ENCODE measurements at places on chromosomes 5 and 9.

DNA sequence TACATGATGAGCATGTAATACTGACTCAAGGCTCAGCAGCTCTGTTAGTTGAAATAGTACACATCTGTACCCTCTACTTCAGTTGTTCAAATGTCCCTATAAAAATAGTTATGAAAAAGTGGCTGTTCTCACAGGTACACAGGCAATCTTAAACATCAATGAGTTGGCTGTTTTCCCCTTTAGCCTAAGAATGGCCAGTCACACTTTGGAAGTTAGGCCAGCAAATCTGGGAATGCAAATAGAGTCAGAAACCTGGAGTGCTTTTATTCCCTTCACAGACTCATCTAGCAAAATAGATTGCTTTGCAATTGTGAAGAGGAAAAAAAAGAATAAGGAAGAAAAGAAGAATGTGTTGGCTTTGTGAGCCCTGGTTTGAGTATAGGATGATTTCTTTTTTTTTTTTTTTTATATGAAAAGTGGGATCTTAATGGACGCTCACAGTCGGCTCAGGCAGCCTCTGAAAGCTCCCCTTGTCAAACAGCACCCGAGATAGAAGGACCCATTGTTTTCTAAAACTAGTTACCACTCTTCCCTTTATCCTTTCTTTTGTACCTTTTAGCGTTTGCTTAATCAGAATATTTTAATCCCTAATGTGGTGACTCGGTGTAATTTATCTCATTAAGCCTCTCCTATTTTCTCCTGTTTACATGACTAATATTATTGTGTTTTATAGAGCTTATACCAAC lies 27.9 kb upstream of the TLE1 start:
- DNase-seq, result no peak

- DNase-seq, result no peak
Measured at GRCh38 chr5:10352430-10353240, 860 bp upstream of the MARCHF6 start.

- no peak for DNase-seq
Measured at GRCh38 chr9:106859957-106860720, 2.8 kb upstream of the ZNF462 start.

GRCh38 chr5:122478741-122479442 lies 166.9 kb downstream of the SNCAIP start:
- DNase-seq, result peak; percentile 54

Measured in brain pericyte (primary cell).